ENCODE measurements at places on chromosomes 1 and 21.

DNA sequence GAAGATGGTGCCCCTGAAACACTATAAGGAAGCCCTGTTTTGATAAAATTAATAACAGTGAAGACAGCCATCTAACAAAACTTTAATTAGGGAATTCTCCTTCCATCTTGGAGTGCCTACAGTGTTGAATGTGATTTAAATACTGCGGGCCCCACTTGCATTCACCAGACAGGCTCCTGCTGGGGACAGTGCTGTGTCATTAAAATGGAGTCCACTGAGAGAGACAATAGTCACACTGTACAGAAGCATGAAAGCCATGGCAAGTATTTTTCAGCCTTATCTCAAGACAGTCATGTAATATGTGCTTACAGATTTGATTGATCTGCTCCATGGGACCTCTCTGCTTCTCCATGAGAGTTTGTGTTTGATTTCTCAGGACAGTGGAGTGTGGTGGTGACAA is 29.7 kb upstream of the ZBTB18 start:
- DNase-seq, result no peak

- no peak for DNase-seq
Measured at GRCh38 chr1:30914931-30915330, 6.4 kb upstream of the SDC3 start.

DNA sequence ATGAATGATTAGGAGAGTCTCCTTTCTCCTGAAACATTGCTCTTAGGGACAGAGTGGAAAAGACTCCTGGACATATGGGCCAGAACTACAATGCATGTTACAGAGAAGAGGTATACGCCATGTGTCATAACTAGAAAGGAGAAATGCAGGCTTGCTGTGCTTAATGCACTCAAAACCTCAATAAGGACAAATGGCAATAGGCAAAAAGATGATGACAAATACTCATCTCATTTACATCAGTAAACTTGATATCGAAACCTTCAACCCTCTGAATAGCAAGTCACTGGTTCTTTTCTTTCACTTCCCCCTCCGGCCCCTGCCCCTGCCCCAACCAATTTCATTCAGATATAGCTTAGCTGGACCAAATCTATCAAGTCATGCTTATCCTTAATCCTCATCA is 1.9 kb upstream of the GPR88 start:
- no peak for DNase-seq

DNA sequence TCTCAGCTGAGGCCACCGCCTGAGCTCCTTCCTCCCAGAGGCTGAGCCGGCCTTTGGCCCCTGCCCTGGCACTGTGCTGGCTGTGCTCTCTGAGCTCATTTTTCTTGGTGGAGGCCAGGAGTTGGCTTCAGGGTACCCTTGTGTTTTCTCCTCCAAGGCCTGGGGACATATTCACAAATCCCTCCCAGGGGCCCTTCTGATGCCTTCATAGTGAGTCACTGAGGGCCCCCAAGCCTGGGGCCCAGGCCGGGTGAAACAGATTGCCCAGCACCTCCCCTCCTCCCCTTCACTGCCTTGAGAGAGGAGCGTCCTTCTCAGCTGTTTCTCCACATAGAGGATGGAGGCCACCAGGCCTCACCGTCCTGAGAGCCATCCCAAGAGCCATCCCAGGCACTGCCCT is 105.8 kb downstream of the SIK1 start:
- DNase-seq, result no peak

Data from stimulated activated effector memory CD8-positive, alpha-beta T cell treated with anti-CD3 and anti-CD28 coated beads, Interleukin-12 subunit alpha, Interleukin-12 subunit beta, amount 100 ng/mL, for 72 hours (primary cell).